ENCODE measurements at places on chromosomes 5 and 9.

- no peak for DNase-seq
Measured at GRCh38 chr5:54912021-54912420, 73.4 kb downstream of the ESM1 start.

DNA sequence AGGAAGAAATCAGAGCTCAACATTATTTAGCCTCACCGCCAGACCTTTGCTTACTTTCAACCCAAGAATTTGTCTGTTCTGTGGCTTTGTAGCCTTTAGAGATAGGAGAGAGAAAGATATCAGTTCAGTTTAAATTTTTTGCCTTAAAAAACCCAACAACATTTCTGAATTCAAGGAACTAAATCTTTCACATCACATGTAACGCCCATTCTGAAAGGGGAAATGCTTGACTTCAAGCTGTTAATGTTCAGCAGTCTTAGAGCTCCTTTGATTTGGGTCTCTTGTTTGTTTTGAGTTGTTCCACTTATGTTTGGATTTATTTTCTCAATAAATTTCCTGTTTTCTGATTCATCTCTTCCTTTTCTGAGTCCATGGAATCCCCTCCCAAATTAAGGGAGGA is 294.5 kb downstream of the ARHGAP26 start:
- DNase-seq = no peak

GRCh38 chr5:68285851-68286611 is 70.5 kb downstream of the PIK3R1 start:
- no peak for DNase-seq

DNA sequence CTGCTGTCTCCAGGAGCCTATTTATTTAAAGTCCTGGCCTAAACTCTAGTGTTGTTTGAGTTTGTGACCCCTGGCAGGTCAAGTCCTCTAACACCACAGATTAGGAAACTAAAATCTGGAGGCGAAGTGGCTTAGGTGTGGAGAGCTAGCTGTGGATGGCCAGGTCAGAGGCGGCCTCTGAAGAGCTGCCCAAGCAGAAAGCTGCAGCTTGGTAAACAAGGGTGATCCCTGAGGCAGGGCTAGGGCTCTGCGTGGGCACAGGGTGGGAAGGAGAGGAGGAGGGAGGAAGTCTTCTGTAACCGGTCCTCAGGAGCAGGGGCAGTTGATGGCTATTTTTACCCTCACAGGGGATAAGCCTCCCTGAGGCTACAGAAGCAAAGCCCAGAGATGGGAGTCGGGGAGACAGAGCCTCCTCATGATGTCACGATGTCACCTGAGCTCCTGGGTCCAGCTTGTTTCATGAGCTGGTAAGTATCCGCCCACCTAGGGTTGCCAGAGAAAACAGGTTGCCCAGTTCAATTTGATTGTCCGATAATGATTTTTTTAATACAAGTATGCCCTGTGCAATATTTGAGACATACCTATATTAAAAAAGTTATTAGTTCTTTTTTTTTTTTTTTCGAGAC is 25.9 kb upstream of the BOD1 start:
- DNase-seq = no peak

DNA sequence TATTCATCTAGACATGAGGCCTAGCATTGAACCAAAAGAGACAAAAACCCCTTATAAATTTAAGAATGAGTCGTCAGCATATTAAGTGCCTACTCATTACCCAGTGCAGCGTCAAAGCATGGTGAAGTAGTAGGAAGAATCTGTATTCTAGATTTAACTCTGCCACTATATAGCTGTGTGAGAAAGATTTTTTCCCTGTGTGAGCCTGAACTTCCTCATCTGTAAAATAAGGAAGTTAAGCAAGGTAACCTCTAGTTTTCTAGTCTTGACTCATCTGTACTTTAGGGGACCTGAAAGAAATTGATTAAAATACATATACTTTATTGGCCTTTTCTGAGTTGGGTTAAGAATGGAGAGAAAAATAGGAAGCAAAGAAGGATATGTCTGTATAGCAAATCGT is 82.1 kb upstream of the RUSC2 start:
- no peak for DNase-seq

DNA sequence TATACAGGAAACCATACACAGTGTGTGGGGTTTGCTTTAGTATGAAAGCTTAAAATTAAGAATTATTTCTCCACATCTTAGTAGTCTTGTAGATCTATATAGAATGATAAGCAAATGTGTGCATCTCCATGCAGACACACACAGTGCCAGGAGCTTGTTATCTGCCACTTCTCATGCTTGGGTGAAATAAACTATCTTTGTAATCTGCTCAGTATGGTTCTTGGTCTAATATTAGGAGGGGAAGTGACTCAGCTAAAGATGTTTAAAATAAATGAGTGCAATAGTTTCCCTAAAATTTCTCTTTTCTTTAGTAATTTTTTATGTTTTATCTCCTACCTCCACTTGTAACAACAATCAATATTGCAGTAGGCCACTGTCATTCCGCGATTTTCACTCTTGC is 689.6 kb downstream of the TAF11L14 start:
- no peak for DNase-seq

DNA sequence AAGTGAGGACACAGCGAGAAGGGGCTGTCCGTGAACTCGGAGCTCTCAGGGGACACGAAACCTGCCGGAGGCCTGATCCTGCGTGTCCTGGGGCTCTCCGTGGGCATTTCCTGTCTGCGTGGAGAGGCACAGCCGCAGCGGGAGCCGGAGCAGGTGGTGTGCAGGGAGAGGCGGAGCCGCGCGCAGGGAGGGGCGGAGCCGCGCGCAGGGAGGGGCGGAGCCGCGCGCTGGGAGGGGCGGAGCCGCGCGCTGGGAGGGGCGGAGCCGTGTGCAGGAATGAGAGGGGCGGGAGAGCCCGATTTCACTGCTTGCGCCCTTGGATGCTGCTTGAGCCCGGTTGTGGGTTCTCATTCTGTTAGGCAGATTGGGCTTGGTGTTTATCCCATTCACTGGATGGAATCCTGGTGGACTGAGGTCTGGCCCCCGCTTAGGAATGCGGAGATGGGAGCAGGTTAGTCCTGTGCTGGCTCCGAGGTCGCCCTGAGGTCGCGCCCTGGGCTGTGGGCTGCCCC is 26.7 kb downstream of the NDUFS6 start:
- DNase-seq = no peak

DNA sequence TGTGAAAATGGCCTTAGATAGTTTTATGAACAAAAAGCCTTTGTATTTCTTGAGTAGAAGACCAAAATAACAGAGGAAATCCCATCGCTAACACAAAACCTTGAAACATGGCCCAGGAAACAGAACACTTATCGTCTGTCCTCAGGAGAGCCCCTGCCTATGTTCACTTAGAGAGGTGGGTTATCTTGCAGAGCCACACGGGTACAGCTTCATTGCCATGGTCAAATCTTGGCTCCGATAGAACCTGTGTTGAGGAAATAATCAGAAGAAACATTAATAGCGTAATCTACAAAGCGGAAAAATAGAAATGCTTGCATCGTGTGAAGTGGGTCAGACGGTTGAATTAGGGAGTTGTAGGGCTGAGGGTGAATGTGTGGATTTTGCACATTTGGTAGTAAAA is 216.1 kb downstream of the MAST4 start:
- DNase-seq = no peak

All from stimulated activated CD4-positive, alpha-beta T cell treated with anti-CD3 and anti-CD28 coated beads, Interleukin-15, amount 100 ng/mL, for 1 hour (primary cell).